ENCODE measurements at places on chromosomes 4 and X. TPM values are rescaled to one million over a fixed set of nuclear protein-coding genes. Genes with fewer than 3 reads are reported as not detected.

Gene ADAM29
- not detected for total RNA-seq

Gene TTC29
- total RNA-seq: 0.22 TPM

Gene ENAM
- 13.5 TPM for total RNA-seq

Gene CXCL11
- total RNA-seq: not detected

DNA sequence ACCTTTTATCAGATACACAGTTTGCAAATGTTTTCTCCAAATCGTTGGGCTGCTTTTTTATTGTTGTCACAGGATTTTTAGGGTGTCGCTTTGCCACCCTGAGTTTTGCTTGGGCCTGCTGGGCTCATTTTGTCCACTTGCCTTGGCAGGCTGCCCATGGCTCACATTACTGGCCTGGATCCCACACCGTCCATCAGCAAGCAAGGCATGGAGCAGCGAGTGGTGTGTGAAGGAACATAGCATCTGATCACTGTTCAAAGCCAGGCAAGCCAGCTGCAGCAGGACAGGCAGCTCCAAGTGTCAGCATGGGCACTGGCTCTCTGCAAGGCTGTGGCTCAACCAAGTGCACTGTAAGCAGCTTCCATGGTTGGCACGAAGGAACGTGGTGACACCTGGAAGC is 261.4 kb upstream of the TECRL start:
- DNase-seq: no peak
- H3K4me3 ChIP-seq: no peak overlapping the region
- no peaks in the 10 kb centered on the region for H3K4me1 ChIP-seq
- no peak overlapping the region for H3K27ac ChIP-seq
